A172 (cell line): ENCODE measurements at places on chromosomes 1 and 21.

GRCh38 chr1:225476538-225476988, 48.7 kb upstream of the LBR start:
- DNase-seq = no peak

GRCh38 chr1:3476666-3477065, 22.2 kb downstream of the ARHGEF16 start:
- no peak for DNase-seq

DNA sequence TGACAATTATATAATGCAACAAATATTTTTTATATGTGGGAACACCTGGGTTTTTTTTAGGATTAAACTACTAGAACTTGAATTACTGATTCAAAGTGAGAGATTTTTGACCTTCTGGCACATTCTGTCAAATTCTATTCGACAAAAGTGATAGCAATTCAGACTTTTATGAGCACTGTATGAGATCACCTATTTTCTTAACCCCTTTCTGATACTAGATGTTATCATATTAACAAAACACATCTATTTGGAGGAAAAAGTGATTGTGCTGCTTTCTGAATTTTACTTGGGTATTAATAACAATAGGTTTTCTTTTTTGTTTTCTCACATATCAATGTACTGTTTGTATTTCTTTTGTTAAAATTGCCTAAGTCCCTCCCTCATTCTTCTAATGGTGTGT, 174.9 kb upstream of the GREM2 start:
- no peak for DNase-seq

DNA sequence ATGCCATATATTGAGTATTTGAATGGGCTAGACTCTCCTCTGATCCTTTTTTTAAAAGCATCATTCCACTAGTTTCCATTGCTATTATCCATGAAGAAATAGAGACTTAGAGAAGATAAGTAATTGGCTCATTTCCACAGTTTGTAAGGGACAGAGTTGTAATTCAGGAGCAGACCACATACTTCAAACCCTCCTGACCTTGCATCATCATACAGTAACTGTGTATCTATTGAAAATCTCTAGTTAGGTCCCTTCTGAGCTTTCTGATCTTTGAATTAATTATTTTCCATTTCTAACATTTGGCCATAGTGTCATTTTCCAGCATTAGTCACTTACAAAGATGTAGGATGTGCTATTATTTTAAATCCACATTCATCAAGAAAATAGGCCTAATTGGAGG, 386.5 kb upstream of the ST6GALNAC5 start:
- no peak for DNase-seq

DNA sequence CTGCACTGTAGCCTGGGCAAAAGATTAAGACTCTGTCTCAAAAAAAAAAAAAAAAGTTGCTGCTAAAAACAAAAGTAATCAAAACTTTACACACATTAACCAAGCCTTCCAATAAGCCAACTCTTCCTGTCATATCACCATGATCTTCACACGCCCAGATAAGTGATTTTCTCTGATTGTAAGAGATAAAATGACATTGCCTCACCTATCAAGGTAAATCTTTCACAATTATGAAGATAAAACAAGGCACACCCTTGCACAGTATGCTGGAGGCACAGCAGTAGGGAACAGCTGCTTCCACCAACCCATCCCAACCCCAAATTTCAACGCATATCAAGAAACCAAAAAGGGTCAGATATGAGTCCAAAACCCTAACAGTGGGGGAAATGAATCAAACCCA, 8.8 kb upstream of the TIAM1 start:
- DNase-seq = no peak

GRCh38 chr1:22418312-22418711, 33.3 kb upstream of the ZBTB40 start:
- no peak for DNase-seq

DNA sequence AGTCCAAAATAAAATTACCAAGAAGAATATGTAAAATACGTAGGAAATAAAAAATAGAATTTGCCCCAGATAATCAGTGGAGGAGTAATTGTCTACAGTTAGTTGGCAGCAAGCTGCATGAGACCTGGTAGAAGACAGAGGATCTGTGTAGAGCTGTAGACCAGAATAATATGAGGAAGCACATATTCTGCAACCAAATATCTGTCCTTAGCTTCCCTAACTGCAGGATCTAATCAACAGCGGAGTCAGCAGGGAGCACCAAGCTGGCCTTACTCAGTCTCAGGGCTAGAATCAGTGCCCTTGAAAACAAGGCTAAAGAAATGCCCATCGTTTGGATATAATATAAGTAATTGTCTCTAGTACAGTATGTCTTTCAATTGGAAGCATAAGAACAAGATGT, 6.1 kb upstream of the GCSAML start:
- DNase-seq = no peak

DNA sequence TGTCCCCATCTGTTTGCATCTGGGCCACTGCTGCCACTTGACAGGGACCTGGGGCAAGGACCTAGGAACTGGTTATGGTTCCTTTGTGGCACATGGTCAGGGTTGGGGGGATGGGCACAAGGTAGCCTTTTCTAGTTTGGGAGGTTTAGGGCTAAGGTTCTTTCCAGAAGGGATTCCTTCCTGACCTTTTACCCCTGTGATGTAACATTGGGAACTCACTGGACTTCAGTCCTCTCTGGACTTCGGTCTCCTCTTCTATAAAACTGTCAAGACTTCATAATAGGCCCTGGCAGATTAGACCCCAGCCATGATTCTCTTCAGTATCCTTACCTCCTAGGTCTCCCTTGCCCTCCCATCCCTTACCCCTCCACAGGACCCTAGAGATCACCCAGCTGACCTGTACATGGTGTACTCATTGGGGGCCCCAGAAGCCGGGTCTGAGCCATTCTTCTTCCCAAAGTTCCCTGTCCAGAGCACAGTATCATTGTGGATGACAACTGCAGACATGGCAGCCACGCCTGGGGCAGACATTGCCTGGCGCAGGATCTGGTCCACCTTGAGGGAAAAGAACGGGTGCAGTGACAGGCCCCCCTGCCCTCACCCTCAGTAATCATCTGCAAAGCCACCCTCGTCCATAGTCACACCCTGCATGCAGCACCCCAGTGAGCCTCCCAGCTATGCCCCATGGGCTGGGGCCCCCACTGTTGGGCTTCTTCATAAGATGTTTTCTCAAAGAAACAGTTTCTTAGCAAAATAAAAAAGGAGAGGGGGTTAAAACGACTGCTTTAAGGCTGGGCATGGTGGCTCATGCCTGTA, 12.9 kb downstream of the LACTBL1 start:
- no peak for DNase-seq

GRCh38 chr1:156203331-156203730, 9.4 kb downstream of the SLC25A44 start:
- peak; percentile 66 for DNase-seq

GRCh38 chr1:181086926-181087325, 1.6 kb upstream of the IER5 start:
- DNase-seq = peak; percentile 81

DNA sequence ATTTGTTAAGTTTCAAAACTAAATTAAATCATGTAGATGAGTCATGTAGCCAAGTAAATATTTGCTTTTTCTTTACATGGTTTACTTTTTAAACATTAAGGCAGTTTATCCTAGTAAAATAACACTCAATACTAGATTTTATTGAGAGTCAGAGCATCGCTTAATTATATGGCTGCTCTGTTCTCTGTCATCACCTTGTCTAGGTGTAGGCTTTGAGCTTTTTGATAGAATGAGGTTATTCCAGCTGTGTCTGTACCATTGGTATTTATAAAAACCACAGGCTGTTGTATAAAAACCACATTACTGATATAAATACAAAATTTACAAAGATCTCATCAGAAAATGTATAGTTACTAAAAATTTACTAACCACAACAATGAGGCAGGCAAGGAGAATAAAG, 42.5 kb upstream of the GPR52 start:
- no peak for DNase-seq

DNA sequence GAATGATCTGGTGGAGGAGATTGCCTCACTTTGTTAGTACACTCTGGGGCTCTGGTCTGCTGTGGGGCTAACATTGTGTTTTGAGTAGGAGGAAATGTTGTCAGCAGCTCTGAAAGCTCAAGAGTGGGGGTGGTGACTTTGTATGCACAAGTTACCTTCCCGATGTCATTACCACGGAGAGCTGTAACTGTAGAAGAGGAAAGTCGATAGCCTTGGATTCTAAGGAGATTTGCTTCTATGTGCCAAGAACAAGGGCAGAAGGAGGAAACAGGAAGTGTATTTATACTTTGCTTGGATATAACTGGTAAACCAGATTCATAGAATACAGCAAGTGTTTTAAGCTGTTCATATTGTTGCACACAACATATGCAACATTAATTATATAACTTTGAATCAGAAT, 196.1 kb downstream of the AMY1C start:
- DNase-seq = no peak

DNA sequence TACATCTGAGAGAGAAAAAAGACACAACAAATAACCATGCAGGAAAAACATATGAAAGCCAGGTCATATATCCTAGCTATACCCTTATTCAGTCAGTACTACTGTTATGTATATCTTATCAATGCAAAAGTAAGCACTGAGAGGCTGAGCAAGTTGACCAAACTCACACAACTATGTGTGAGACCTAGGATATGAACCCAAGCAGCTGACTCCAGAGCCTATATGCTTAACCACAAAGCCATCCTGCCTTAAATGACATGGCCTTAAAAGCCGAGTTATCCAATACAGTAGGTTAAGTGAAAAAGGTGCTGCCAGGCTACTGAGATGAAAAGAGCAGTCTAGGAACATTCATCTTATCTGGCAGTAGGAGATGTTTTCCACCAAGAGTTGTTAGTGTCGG, 151.6 kb downstream of the RERE start:
- no peak for DNase-seq

DNA sequence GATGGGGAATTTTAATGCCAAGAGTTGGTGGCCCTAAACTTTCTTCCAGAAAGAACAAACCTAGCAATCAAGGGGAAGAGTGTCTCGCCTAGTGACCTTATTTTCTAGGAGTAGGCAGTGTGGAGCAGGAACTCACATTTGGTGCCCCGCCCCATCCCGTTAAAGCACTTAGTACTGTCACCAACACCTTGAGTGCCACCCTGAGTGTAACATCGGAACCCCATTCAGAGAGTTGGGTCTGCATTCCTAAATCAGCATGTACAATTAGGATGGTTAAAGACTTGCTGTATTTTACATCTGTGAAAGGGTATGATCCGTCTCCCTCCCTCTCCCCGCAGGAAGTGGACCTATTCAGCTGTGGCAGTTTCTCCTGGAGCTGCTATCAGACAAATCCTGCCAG, 15.5 kb downstream of the ETS2 start:
- DNase-seq = no peak

DNA sequence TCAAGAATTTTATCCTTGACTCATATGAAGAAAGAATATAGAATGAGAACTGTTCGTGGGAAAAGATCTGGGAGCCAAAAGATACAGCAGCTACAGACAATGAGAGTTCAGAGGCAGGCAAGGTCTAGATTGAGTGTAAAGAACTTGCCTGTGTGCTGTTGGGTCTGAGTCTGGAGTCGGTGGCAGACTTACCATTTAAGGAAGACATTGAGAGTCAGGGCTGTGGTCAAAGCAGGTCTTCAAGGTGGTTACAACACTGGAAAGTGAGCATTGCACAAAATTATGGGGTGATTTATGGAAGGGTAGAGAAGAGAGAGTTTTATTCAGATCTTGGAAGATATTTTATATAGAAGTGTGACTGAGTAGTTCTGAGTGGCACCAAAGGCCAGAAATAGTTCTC, 80.6 kb downstream of the TBX19 start:
- no peak for DNase-seq

- no peak for DNase-seq
Observed at GRCh38 chr1:226223786-226224244, 351 bp downstream of the MIXL1 start.

DNA sequence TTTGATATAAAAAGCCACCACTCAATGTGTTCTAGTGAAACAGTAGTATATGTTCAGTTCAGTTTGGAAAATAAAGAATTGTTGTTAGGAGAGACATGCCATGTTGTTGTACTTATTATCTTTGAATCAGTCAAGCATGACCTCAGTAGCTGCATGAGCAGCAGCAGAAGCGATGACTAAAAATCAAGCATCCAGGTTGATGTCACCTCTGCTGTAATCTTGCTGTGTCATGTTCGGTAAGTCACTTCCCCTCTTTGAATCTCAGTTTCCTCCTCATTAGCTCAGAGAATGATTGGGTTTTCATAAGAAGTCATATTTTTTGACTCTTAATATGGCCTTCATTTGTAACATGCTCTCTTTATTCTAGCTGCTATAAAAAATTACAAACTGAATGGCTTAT, 428.4 kb upstream of the B3GALT2 start:
- DNase-seq = peak; percentile 82

GRCh38 chr1:150365941-150366340, 2.0 kb downstream of the RPRD2 start:
- peak; percentile 15 for DNase-seq

- DNase-seq = no peak
Observed at GRCh38 chr1:30810416-30811080, 53.0 kb upstream of the LAPTM5 start.

DNA sequence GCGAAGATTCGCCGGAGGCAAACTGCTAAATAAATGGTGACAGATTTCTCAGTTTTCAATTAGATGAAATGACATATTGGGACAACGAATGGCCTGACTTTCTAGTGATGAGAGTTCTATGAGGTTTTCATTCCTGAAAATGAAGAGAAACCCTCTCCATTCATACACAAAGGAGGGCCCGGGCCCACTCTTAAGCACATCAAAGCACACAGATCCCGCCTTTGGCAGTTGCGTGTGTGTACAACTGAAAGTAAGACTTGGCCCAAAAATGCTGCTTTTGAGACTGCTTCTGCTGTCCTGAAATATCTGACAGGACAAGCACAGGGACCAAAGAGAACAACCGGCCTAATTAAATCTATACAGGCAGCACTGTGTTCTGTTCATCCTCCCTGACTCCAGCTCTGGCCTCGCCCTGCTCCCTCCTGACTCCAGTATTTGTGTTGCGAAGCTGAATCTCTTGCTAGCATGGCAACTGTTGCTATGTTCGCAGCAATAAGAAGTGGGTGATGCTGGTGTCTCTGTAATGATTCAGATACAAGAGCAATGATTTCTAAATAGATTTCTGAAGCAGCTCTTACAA, 7.4 kb downstream of the LRRC53 start:
- no peak for DNase-seq

- no peak for DNase-seq
Observed at GRCh38 chr1:207034208-207034607, 1.7 kb upstream of the C1orf116 start.

DNA sequence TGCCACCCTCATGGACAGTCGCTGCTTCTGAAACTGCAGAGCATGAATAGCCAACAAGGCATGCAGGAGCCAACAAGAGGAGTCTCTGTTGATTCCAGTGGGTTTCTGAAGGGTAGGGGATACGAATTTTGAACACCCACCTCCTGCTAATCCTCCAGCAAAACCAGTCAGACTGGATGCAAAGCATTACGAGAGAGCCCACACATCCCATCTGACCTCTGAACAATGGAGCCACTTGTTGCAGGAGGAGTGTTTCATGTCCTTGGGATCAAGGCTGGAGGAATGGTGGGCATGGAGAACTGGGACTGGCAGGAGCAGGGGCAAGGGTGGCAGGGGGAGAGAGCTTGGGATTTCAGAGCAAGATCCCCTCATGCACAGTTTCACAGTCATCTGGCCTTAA, 1.6 kb downstream of the VTCN1 start:
- no peak for DNase-seq

GRCh38 chr1:28115267-28115666, 26.9 kb upstream of the EYA3 start:
- DNase-seq = no peak

GRCh38 chr1:241942738-241943137, 14.8 kb upstream of the BECN2 start:
- DNase-seq = no peak
